ENCODE measurements at places on chromosomes 2 and 18.

DNA sequence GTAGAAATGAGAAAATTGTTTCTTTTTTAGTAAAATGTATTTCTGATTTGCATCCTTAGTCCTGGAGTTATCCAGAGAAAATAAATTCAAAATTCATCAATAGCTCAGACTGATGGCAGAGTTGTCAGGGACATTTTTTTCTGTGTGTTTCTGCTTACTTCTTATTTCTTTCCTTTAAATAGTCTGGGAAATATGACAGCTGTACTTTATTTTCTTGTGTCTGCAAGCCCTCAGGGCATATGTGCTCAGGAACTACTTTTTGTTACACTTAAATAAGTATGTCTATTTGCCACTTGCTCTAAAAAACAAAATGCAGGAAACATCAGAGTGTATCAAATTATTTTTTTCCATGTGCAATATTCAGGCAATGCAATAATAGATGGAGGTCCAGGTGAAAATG lies 126.8 kb upstream of the UNC80 start:
- no peak for DNase-seq

- DNase-seq, result no peak
These were observed 128.0 kb downstream of the ZNF407 start for GRCh38 chr18:74725690-74726089.

DNA sequence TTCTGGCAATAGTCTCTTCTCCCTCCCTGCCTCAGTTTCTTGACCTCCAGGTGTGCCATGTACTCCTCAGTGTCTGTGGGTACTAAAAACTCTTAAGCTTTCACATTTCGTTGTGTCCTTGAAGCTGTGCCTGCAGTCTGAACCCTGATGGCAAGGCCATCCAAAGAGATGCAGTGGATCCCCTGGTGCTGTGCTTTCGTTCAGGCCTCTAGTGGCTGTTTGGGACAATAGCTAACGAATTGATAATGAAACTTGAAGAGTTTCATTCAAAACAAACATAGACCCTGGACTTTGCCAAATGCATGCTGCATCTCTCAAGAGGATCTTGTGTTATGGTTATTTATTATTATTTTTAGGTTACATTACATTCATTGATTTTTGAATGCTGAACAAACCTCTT lies 523.1 kb upstream of the FSIP2 start:
- no peak for DNase-seq

DNA sequence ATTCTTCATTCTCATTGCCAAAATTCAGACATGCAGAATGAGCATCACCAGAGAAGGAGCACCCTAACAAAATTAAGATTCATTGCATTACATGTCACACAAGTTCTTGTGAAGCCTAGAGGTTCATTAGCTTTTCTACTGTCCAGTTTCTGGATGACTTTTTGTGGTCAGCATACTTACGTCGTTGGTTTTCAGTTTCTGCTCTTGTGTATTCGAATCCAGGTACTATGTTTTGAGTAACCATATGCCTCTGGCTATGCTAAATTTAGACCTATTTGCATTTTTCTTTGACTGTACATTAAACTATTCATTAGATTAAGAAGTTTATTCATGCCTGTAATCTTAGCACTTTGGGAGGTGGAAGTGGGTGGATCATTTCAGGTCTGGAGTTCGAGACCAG lies 251.3 kb downstream of the PARD3B start:
- DNase-seq, result no peak

DNA sequence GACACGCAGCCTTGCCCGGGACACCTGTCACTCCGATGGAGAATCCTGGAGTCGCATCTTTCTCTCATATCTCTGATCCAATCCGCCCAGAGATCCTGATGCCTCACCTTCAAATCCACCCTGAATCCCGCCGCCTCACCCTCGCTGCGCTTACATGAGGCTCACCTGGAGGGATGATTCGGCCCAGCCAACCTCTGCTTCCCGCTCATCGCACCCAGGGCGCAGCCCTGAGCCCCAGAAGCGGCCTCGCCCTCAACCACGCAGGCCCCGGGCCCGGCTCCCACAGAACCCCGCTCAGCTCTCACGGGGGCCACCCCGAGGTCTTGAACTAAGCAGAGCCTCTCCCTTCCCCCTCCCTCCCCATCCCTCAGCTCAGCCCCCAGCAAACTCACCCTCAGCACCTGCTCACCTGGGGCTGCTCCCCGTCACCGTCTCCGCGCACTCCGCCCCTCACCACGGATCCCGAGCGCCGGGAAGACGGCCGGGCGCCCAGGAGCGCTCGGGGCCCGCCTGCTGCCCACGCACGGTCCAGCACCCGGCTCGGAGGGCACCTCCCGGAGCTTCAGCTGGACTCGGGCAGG lies 160.0 kb downstream of the NDUFA10 start:
- no peak for DNase-seq
